ENCODE measurements at places on chromosomes 6 and 20.

DNA sequence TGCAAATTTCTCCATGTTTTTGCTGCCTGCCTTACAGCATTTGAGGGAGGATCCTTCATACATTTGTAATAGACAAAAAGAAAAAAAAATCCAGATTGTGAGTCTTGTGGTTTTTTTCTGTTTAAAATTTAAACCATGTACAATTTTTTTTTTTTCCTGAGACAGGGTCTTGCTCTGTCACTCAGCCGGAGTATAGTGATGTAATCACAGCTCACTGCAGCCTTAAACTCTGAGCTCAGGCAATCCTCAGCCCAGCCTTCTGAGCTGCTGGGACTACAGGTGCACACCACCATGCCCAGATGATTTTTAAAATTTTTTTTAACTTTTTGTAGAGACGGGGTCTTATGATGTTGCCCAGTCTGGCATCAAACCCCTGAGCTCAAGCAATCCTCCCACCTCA, 97.0 kb downstream of the GCLC start:
- no peak for DNase-seq

- peak; percentile 98 for DNase-seq
Observed at GRCh38 chr6:43436577-43437282, 9.4 kb downstream of the ABCC10 start.

DNA sequence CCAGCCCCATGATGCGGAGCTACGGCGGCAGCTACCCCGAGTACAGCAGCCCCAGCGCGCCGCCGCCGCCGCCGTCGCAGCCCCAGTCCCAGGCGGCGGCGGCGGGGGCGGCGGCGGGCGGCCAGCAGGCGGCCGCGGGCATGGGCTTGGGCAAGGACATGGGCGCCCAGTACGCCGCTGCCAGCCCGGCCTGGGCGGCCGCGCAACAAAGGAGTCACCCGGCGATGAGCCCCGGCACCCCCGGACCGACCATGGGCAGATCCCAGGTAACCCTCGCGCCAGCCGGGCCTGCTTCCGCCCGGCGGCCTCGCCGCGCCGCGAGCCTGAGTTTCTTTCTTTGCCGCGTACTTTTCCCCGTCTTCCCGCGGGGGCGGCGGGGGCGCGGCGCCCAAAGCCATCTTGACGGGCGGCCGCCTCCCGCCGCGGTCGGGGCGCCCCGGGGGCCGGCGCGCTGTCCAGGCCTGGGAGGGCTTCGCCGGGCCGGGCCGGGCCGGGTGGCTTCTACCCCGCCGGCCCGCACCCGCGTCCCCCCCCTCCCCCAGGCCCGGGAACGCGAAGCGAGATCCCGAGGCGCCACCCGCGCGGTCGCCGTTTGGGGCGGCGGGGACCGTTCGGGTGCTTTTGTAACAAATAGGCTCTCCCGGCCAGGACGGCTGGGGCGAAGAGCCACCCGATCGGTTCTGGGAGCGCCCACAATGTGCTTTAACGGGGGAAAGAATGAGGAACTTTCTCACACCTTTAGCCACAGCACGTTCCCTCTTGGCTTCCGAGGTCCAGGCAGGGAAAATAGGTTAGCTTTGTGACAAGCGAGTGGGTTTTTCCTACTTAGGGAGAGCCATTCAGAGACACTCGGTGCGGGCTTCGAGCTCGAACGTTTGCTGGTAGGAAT, 2.3 kb downstream of the ARID1B start:
- peak; percentile 58 for DNase-seq

DNA sequence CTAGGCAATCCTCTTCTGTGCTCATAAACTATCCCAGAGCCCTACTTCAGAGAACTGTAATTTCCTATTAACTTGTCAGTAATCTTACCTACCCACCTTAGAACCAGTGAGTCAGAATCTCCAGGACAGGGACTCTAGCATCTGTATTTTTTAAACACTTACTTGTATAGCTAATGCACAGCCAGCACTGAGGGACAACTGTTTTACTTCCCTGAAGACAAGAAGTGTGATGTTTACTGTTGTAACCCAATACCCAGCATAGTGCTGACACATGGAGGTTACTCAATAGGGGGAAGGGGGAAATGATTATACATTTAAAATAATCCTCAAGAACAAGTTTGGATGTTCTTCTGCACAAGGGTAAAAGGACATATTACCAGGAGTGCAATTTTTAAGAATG, 130.8 kb downstream of the BTBD9 start:
- DNase-seq = no peak

DNA sequence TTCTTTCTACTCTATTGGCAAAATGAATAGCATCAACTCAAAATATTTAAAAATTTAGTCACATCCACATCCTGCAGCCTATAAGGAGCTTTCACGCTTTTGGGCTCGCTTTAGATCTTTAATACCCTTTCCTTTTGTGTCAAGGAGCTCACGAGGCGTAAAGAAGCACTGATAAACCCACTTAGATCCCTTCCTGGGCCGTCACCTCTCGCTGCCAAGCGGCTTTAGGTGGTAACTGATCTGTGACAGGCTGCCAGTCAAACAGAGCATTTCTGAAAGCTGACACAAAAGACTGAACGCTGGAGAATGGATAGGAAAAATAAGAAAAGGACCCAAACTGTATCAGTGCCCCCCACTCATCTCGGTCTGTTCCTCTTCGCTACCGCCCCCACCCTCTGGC, 385.7 kb upstream of the MMS22L start:
- no peak for DNase-seq

DNA sequence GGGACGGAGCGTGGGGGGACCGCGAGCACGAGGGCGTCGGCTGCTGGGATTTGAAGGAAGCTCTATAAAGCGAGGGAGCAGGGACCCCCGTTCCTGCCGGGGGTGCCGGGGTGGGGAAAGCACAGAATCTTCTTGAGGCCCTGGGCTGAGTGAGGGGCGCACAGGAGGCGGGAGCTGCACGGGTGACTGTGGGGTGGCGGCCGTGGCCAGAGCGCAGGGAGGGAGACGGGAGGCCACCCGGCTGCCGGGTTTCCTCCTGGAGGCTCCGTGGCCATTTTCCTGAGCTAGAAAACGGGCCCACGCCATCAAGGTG, 385.1 kb downstream of the SMOC2 start:
- no peak for DNase-seq

DNA sequence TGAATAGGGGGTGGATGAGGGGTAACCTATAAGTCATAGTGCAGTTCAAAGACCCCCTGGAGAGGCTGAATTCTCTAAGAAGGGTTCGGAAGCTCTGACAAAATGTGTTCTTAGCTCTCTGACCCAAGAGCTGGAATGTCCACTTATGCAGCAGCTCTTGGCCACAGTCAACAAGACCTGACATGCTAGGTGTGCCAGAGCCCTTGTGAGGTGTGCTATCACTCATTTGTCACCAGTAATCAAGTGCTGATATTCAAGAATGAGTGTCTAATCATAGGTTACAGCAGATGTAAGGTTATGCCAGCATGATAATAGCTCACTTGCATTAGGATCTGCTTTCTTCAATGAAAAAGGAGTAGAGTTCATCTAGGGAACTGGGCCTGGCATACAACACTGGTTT, 28.1 kb downstream of the TOMM6 start:
- no peak for DNase-seq

DNA sequence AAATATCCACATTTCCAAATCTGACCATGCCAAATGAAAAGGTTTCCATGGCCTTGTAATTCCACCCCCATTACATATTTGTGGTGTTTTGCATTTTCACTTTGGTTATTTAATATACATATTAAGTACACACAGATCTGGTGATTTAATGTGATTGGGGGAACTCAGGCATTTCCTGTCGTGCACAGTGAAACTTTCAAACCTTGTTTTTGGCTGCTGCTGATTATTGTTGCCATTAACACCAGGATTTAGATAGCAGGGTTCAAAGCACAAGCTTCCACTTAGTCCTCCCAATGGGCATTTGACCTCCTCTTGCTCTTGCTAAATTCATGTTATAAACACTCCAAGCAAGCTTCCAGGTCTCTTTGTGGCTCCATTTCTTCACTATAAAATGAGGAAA, 166.5 kb downstream of the SOBP start:
- DNase-seq = no peak

GRCh38 chr20:35307666-35308653, 15.7 kb upstream of the FAM83C start:
- DNase-seq = peak; percentile 97

GRCh38 chr6:13561624-13562267, 12.7 kb upstream of the SIRT5 start:
- no peak for DNase-seq

DNA sequence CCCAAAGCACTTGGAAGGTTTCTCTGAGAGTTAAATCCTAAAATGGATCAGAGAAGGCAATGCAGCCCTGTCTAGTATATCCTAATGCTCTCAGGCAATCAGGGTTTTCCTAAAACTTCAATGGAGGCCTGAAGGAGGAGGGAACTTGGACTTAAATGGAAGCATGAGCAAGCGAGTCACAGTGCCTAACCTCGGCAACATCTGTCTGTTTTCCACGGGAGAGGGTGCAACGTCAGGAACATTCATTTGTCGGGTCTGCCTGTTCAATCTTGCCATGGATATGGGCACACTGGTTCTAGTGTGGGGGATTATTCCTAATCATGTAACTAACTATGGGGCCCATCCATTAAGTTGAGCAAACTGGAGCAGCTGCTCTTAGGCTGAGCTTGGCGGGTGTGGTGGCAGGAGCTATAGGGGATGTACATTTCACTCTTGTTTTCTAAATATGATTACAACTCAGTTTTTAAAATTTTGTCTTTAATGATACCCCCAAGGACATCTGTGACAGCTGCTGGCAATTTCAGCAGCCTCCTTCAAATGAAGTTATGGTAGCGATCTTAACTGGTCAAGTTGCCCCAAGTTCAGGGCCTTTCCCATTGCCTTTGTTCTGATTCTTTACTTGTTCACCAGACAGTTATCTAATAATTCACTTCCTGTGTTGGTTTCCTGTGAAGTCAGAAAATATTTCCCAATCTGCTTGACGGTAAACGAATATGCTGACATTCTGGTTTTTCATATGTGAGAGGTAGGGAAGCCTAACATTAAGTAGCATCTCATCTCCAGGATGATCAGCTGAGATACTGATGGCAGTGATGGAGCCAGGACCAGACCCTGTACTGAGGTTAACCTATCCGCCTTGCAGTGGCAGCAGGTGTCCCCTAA, 21.6 kb downstream of the DSE start:
- DNase-seq = no peak

DNA sequence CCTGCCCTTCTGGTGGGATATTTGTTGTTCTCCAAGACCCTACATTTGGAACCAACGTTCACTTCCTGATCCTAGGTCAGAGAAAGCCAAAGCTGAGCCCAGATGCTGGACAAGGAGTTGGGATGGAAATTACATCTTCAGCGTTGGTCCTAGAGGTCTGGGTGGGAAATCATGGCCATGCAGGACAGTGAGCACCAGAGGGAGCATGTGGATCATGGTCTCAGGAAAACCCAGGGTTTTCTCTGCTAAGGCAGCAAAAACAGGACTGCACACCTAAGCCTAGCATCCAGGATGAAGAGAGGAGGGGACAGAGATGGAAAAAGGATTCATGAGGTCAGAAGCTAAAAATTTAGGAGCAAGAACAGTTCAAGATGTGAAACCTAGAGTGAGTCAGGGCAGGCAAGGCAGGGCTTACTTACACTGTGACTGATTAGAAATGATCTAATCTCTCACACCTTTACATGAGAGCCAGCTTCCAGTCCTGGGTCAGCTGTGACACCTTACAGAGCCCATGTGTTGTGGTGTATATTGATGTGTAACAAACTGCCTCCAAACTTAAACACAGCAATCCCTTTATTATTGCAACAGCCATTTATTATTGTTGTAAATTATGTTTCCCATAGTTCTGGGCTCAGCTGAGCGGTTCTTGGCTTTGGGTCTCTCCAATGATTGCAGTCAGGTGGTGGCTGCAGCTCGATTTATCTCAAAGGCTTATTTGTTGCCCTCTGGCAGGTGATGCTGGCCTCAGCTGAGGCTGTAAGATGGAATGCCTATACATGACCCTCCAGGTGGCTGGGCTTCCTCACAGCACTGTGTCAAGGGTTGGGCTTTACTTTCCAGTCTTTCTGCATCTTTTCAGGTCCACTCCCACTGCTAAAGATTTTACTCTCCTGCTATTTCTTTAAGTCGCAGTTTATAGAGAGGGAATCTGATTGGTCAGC, 6.5 kb downstream of the C20orf202 start:
- no peak for DNase-seq

DNA sequence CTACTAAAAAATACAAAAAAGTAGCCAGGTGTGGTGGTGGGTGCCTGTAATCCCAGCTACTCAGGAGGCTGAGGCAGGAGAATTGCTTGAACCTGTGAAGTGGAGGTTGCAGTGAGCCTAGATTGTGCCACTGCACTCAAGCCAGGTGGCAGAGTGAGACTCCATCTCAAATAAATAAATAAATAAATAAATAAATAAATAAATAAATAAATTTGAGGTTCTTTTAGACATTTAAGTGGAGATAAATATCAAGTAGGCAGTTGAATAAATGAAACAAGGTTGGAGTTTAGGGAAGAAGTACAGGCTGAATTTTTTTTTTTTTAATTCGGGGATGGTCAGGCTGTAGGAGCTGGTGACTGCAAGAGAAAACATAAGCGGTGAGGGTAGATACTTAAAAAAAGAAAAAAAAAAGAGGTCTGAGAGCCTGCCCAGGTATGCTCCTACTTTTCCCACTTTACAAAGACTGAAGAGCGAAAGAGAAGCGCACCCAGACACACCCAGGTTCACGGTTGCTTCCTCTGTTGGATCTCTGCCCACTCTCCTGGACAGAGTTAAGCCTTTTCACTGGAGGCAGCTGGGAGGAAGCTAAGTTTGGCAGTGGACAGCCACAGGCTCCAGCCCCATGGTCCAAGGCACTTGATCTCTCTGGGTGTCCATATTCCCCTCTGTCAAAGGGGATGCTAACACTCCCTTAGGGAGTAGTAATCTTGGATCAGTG, 100.9 kb upstream of the PRDM1 start:
- no peak for DNase-seq

GRCh38 chr6:138520463-138520862, 21.2 kb upstream of the NHSL1 start:
- peak; percentile 56 for DNase-seq

- DNase-seq = no peak
Observed at GRCh38 chr6:16498237-16498636, 259.9 kb downstream of the GMPR start.

- peak; percentile 67 for DNase-seq
Observed at GRCh38 chr6:12014027-12014872, 2.1 kb downstream of the HIVEP1 start.

- no peak for DNase-seq
Observed at GRCh38 chr6:9044426-9044825, 609.1 kb upstream of the SLC35B3 start.

All from foreskin fibroblast (primary cell).